Activated CD8-positive, alpha-beta T cell treated with anti-CD3 and anti-CD28 coated beads for 36 hours (primary cell): ENCODE measurements at places on chromosomes 13 and 19. TPM values are rescaled to one million over a fixed set of nuclear protein-coding genes. Genes with fewer than 3 reads are reported as not detected.

- no peak for DNase-seq
Observed at GRCh38 chr19:20612711-20613316, 47.2 kb upstream of the ZNF737 start.

DNA sequence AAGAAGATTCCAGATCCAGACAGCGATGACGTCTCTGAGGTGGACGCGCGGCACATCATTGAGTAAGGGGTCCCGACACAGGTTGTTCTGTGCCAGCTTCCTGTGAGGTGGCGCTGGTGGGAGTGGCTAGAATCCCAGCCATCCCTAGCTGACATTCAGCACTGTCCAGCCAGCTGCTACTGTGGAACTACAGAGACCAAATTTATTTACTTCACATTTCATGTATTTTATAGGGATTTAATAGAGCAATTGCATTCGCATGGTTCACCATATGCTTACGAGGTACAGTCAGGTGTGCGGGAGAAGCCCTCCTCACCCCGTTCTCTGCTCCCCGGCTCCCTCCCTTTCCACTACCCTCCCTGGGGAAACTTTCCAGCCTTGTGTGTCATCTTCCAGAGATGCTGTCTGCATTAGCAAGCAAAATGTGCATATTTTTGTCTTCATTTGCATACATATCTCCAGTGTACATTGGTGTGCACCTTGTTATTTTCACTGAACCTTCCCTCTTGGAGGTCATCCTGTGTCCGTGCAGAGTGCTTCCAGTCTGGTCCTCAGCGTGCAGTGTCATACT lies 47.2 kb downstream of the SMARCA4 start:
- DNase-seq: no peak

DNA sequence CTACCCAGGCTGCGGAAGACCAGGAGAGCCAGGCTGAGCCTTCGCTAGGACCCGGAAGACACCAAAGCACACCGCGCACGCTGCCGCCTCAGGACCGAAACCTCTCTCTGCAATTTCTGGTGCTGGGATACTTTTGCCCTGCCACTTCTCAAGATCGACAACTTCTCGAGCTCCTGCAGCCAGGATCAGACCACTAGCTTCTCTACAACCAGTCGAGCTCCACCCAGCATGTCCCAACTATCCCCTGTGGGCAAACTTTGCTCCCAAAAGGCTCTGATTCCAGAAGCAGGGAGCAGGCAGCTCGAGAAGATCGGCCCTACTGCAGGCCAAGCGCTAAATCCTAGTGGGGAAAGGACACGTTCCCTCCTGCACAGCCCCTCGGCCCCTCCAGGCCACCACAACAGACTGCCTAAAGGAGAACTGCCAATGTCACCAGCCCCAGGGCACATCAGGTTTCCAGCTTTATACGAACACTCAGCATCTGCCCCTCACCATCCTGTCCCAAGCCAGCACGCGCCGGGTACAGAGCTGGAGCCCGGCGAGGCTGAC lies 979 bp downstream of the AKAP8 start:
- DNase-seq: peak; percentile 70

GRCh38 chr19:41305927-41306793 lies 3.8 kb upstream of the CCDC97 start:
- DNase-seq: peak; percentile 23

- DNase-seq: no peak
Observed at GRCh38 chr19:41974652-41975051, 15.5 kb upstream of the RABAC1 start.

- no peak for DNase-seq
Observed at GRCh38 chr13:37149380-37149779, 43.9 kb upstream of the CSNK1A1L start.

GRCh38 chr19:7450243-7451223 lies 38.3 kb downstream of the PEX11G start:
- DNase-seq: no peak

DNA sequence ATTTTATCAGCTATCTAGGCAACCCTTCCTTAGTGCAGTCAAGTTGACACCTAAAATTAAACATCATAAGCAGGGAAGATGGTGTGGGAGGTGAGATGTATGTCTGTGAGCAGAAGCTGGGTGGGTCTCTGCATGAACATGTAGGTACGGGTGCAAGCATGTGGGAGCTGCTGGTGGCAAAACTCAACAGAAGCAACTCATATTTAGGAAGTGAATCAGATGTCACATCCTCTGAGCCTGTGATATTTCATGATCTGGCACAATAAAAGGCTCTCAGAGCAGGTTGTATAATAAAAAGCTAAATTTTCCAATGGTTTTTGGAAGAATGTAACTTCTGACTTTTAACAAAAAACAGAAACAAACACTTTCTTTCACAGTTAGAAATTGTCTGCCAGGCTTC lies 44.4 kb downstream of the C1QTNF9 start:
- no peak for DNase-seq

DNA sequence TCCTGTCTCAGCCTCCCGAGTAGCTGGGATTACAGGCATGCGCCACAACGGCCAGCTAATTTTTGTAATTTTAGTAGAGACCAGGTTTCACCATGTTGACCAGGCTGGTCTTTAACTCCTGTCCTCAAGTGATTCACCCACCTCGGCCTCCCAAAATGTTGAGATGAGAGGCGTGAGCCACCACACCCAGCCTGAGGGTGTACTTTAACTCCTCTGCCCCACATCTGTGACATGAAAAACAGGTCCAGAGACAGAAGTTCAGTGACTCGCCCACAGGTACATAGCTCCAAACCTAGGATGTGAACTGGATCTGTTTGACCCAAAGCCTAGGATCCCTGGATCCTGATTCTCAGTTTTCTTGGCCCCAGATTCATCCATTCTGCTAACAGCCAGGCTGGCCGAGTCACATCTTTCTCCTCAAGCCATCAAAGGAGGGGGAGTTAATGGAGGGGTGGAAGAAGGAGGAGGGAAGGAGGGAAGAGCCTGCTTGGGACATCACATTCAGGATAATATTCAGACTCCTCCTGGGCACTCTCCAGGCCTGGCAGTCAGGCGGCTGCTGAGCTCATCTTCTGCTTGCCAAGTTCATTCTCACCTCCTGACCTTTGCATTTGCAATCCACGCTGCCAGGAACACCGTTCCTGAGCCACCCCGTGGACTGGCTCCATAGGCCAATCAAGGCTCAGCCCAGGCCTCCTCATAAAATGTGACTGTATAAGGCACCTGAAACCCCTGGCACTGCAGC lies 3.1 kb downstream of the SPC24 start:
- no peak for DNase-seq

- no peak for DNase-seq
Observed at GRCh38 chr13:44351505-44351854, 22.1 kb upstream of the SERP2 start.

- no peak for DNase-seq
Observed at GRCh38 chr13:24221007-24221406, 60.5 kb downstream of the SPATA13 start.

DNA sequence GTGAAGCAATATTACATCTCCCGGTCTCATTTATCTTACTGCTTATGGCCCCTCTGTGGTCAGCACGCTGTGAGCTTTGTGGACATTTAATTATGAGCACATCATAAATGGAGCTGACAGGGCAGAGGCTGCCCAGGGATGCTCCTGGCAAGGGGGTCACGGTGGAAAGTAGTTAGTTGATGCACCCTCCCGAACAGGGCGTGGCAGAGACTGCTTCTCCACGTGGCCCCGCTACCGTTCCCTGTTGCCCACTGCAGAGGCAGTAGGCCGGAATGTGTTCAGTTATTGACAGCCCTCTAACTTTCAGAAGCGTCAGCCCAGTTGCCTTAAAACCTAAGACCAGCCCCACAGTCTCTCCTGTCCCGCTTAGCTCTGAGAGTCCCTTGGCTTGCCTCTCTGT lies 180.3 kb upstream of the ZNF507 start:
- DNase-seq: no peak

DNA sequence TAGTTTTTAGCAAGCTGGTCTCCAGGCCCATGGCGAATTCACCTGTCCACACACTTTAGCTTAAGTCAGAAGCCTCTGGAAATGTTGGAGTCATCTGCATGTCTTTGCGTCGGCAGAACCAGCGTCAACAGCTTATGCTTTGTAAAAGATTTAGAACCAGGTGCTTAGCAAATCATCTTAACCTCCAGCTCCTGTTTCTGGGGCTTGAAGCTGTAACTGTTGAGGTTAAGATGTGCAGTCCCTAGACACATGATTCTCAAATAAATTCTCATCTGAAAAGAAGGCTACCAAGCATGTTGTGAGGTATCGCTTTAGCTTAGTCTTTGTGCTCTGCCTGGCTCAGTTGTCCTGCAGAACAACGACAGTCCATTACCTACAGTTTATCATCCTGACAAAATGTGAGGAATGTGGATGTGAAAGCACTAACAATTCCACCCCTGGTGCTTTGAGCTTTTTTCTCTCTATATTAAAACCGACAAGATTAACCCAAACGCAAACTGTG lies 4.4 kb downstream of the EFNB2 start:
- DNase-seq: no peak

DNA sequence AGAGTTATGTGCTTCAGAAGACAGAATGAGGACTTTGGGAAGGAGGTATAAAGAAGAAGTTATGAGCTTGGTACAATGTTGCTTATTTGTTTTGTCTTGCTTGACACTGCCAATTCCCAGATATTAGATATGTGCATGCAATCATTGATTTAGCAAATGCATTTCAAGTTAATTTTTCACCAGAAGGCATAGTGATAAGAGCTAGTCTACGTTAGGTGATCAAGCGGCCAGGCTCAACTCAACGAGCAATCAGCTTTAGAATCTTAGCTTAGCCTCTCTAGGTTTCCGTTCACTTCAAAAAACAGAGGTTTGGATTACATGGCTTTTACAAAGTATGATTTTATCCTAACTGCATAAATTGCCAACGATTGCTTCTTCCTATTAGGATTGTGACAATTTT lies 81.6 kb upstream of the POSTN start:
- no peak for DNase-seq

GRCh38 chr13:108213946-108214345 lies 1.4 kb downstream of the LIG4 start:
- no peak for DNase-seq

GRCh38 chr13:39672378-39673132 lies 17.1 kb downstream of the COG6 start:
- no peak for DNase-seq

GRCh38 chr13:22925881-22926747 lies 254.7 kb upstream of the SGCG start:
- no peak for DNase-seq

GRCh38 chr13:39385154-39385553 lies 217.8 kb downstream of the LHFPL6 start:
- DNase-seq: no peak

- no peak for DNase-seq
Observed at GRCh38 chr19:30228835-30229524, 143.2 kb upstream of the ZNF536 start.

DNA sequence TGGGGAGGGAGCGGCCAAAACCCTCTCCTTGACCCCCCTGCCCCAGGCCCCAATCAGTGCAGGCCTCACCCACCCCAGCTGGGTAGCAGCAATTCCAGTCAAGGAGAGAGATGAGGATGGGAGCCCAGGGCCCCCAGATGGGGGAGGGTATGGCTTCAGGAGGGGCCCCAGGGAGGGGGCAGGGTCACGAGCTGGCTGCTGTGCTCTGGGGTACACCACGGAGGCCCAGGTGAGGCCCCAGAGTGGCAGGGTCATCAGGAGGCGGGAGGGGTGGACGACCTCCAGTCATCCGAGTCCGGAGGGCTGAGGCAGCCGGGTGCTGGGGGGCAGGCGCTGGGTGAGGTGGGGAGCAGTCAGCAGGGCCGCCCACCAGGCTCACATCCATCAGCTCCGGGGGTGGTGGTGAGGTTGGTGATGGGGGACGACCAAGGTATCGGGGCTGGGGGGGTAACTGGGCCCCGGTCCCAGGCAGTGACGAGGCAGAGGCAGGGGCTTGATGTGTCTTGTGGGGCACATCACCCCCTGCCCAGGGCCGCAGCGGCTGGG lies 8.4 kb downstream of the DYRK1B start:
- no peak for DNase-seq

DNA sequence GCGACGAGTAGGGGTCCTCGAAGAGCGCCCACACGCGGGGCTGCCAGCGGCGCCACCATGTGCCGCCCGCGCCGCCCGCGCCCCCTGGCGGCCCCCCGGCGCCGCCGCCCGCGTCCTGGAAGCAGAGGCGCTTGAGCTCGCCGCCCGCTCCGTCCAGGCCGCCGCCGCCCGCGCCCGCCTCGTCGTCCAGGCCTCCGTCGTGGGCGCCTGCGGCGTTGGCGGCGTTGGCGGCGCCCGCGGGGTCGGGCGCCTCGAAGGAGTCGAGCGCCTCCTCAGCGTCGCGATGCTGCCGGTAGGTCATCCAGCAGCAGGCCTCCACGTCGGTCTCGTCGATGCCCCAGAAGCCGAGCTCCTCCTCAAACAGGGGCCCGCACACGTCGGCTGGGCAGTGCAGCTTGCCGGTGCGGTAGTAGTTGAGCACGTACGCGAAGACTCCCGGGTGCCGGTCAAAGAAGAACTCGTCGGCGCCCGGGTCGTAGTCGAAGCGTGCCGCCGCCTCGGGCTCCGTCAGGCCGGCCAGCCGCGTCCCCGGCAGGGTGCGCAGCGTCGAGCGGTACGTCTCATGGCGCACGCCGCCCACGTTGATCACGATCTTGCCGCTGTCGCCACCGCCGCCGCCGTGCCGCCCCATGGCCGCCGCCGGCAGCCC lies 829 bp downstream of the KCNC3 start:
- peak; percentile 45 for DNase-seq

DNA sequence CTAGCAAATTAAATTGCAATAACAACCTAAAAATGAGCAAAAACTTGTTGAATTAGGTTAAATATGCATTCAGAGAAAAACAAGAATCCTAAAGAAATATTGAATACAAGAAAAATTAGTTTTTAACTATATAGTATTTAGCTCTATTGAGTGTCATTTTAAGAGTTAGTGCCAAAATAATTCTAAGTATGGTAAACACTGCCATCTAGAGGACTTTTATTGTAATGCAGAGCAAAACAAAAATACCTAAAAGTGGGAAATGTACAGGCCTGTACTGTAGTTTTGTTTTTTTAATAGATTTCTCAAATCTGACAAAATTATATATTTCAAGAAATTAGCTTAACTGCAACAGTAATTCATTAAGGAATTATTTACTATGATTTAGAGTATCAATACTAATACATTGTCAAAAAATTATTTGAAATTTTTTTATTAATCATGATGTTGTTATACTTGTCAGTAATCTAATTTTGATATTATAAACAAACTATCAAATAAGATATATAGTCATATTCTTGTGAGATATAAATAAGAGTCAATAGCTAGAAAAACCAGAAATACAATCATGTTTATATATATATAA lies 8.2 kb upstream of the PCDH9 start:
- DNase-seq: no peak

GRCh38 chr19:30023330-30023729 lies 81.3 kb downstream of the URI1 start:
- no peak for DNase-seq

ARRDC5 gene
- 0.20 TPM for total RNA-seq

MIA gene
- not detected for total RNA-seq

RNF17 gene
- total RNA-seq: not detected

SLAIN1 gene
- 32.0 TPM for total RNA-seq

ASF1B gene
- total RNA-seq: 53.5 TPM

ZNF888 gene
- 4.8 TPM for total RNA-seq

COL4A1 gene
- not detected for total RNA-seq

ABHD13 gene
- total RNA-seq: 3.8 TPM

OR10H1 gene
- not detected for total RNA-seq

FAM124A gene
- 0.07 TPM for total RNA-seq

HNRNPL gene
- 761 TPM for total RNA-seq

ZNF540 gene
- 1.7 TPM for total RNA-seq

C19orf85 gene
- total RNA-seq: not detected
